Tibial nerve (tissue), 4 donors: ENCODE measurements at places on chromosomes 2 and 18.
A peak's percentile ranks its signal among the peaks of the same experiment; 100 is the strongest.

DNA sequence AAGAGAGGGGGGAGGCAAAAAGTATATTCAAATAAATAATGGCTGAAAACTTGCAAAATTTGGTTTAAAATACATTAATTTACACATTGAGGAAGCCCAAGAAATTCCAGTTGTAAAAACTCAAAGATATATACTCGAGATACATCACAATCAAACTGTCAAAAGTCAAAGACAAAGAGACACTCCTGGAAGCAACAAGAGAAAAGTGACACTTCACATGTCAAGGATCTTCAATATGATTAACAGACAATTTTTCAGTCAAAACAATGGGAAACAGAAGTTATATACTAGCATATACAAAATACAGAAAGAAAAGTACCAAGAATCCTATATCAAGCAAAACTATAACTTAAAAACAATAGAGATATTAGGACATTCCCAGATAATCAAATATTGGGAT is 170.2 kb downstream of the CCDC178 start:
- no peaks in the 10 kb centered on the region for H3K36me3 ChIP-seq
- H3K27me3 ChIP-seq: no peaks in the 10 kb centered on the region
- no peak overlapping the region for H3K4me3 ChIP-seq
- DNase-seq: no peak
- no peaks in the 10 kb centered on the region for H3K4me1 ChIP-seq

DNA sequence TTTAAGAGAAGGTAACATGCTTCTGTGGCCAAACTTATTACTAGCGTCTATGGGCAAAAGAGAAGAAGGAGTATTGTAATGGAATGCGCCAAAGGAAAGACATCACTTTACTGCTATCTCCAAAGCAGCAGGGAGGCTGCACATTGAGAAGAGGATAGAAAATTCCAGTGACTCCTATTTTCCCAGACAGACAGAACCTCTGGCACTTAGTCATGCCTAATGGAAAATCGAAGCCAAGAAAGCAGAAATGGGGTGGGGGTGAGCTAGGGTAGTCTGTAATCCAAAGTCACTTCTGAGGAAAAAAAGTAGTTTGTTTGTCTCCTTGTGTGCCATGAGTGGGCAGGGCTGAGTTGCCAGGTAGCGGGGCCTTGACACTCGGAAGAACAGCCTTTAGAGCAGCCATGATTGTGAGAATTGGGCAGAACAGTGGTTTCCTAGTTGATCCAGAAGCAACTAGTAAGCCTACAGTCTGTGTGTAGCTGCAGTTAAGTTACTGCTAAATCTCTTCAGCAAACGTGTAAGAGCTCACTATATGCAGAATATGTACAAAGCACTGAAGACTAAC is 79.4 kb upstream of the FOSL2 start:
- no peaks in the 10 kb centered on the region for H3K27me3 ChIP-seq
- peaks cover 23% of the 10 kb centered on the region for H3K36me3 ChIP-seq
- H3K27ac ChIP-seq: no peak overlapping the region
- no peak overlapping the region for H3K4me3 ChIP-seq
- H3K4me1 ChIP-seq: no peaks in the 10 kb centered on the region

GRCh38 chr2:194383401-194383800 is 1273.6 kb upstream of the SLC39A10 start:
- no peaks in the 10 kb centered on the region for H3K4me1 ChIP-seq
- H3K36me3 ChIP-seq: no peaks in the 10 kb centered on the region
- no peak overlapping the region for H3K4me3 ChIP-seq

- no peaks in the 10 kb centered on the region for H3K36me3 ChIP-seq
- H3K4me3 ChIP-seq: no peak overlapping the region
- H3K4me1 ChIP-seq: no peaks in the 10 kb centered on the region
- H3K27me3 ChIP-seq: no peaks in the 10 kb centered on the region
- no peak overlapping the region for H3K27ac ChIP-seq
These were observed 136.2 kb upstream of the ATP5MC3 start for GRCh38 chr2:175317751-175318150.

GRCh38 chr2:85917887-85918795 is 29.4 kb upstream of the ST3GAL5 start:
- no peaks in the 10 kb centered on the region for H3K4me1 ChIP-seq
- no peak for DNase-seq
- H3K27ac ChIP-seq: no peak overlapping the region
- no peaks in the 10 kb centered on the region for H3K27me3 ChIP-seq

GRCh38 chr2:8168876-8169424 is 512.9 kb upstream of the ID2 start:
- H3K27me3 ChIP-seq: no peaks in the 10 kb centered on the region
- DNase-seq: no peak
- H3K4me3 ChIP-seq: no peak overlapping the region
- no peaks in the 10 kb centered on the region for H3K4me1 ChIP-seq

DNA sequence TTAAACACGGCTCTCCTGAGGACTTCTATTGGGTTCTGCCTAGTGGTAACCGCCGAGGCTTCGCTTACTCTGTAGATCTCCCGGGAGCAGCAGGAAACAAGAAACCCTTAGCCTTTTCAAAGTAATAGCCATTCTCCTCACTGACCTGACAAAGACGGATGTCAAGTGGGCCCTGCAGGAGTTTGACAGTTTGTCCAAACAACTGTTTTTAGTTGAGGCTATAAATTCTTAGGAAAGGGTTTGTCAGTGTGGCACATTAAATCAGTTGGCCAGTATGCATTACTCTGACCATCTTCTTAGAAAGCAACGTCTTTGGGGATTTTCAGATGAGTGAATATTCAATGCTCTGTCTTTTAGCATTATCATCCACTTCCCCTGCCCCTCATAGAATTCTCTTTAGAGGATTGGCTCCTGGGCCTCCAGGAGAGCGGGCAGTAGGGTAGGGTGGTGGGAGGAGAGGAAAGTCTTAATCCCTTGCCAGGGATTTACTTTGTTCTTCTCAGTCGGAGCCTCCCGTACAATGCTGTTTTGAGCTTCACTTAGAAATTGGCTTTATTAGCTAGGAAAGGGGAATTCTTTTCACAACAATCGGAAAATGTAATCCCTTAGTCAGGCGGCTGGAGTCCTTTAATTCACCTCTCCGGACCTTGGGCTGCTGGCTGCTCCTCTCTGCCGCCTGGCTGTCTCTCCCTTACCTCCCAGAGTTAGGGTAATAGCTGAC is 13.3 kb upstream of the C18orf32 start:
- DNase-seq: no peak
- H3K4me1 ChIP-seq: no peaks in the 10 kb centered on the region
- no peaks in the 10 kb centered on the region for H3K36me3 ChIP-seq
- peaks cover 21% of the 10 kb centered on the region for H3K27me3 ChIP-seq
- no peak overlapping the region for H3K27ac ChIP-seq
- H3K4me3 ChIP-seq: no peak overlapping the region

- H3K36me3 ChIP-seq: no peaks in the 10 kb centered on the region
- no peak overlapping the region for H3K4me3 ChIP-seq
- DNase-seq: no peak
These were observed 43.3 kb downstream of the DIPK1C start for GRCh38 chr18:74413836-74414235.

DNA sequence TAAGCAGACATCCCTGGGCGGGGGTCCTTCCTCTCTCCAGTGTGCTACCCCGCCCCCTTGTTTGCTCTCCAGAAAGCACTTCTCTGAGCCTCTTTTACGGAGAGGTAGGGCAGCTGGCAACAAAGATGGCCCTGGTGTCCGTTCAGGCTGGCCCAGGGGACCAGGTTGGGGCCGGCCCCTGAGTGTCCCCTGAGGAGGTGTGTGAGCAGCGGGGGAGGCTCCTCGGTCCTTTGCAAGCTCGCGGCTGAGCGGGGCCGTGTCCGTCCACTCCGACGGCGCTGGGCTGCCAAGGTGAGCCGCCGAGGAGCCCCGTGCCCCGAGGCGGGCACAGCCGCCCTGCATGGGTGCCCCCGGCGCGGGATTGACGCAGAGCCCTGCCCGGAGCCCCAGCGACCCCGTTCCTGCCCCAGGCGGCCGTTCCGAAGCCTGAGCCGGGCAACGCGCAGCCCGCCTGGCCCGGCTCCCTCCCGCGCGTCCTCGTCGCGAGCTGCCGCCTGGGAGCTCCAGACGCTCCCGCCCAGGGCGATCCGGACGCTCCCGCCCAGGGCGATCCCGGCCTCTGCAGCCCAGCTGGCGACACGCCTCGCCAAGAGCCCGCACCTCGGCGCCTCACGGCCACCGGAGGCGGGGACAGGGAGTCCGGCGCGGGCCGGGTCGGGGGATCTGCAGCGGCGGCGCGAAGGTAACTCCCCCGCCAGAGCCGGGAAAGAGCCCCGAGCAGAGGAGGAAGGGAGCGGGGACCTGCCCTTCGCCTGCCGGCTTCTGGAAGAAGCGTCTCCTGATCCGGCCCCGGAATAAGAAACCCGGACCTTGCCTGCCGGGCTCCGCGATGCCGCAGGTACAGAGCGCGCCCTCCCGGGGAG is at the start of gene PROKR1:
PROKR1 (plus strand) TSS at position 569 of the 863 bp plus-strand sequence. CDS start 2,243 bp downstream, outside the sequence.
- H3K4me1 ChIP-seq: peaks cover 11% of the 10 kb centered on the region
- no peak within 1 kb of the TSS for H3K27ac ChIP-seq
- no peaks in the 10 kb centered on the region for H3K27me3 ChIP-seq

GRCh38 chr2:43538034-43538670 is 57.7 kb downstream of the THADA start:
- no peak overlapping the region for H3K4me3 ChIP-seq
- no peak for DNase-seq
- H3K4me1 ChIP-seq: peaks cover 13% of the 10 kb centered on the region
- H3K27ac ChIP-seq: peak overlapping the region; percentile 81
- no peaks in the 10 kb centered on the region for H3K27me3 ChIP-seq
- H3K36me3 ChIP-seq: peaks cover 11% of the 10 kb centered on the region

GRCh38 chr18:45509535-45509934 is 105.7 kb upstream of the SLC14A2 start:
- no peak overlapping the region for H3K4me3 ChIP-seq
- no peak overlapping the region for H3K27ac ChIP-seq

DNA sequence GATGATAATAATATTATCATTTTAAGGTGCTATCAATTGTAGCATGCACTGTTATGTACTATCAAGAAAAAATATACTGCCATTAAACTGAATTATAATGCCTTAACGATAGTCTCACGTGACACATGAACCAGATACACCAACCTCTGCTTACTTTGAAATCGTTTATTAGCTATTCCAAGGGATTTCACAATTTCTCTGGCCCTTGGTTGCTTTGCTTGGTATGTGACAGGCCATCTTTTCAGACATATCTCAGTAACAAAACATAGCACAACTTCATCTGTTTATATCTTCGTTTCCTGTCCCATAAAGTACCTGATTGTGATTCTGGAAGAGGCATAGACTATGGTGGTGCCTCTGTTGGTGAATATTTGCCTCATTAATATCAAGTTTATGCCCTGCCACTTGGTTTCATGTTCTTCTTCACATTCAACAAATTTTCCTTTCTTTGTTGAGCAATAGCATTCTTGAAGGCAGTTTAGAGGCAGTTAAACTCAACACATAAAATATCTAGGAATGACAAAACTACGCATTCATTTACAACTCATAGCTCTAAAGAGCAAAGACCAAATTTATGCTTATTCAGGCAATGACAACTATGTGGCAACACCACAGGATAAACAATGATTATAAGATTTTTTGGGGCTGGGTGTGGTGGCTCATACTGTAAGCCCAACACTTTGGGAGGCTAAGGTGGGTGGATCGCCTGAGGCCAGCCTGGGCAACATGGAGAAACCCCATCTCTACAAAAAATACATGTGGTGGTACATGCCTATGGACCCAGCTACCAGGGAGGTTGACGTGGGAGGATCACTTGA is 84.3 kb downstream of the MCFD2 start:
- H3K4me1 ChIP-seq: no peaks in the 10 kb centered on the region
- H3K27ac ChIP-seq: no peak overlapping the region
- H3K36me3 ChIP-seq: no peaks in the 10 kb centered on the region
- H3K27me3 ChIP-seq: no peaks in the 10 kb centered on the region

- peaks cover 26% of the 10 kb centered on the region for H3K4me1 ChIP-seq
- H3K36me3 ChIP-seq: no peaks in the 10 kb centered on the region
- H3K27ac ChIP-seq: peak overlapping the region; percentile 55
- DNase-seq: no peak
These were observed 65.6 kb downstream of the HS1BP3 start for GRCh38 chr2:20585359-20585709.

DNA sequence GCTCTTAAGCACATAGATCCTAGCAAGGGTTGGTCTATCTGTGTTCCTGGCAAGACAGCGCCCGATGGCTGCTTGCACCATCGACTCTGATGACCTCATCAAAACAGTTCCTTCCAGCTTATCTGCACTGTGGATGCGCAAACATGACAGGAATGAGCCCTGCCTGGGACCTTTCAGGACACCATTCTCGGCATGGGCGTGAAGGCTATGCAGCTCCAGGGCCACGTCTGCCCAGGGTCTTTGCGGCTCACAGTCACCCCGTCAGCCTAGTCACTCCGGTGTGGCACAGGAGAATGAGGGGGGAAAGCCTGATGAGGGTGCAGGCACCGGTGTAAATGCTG is 147.8 kb upstream of the TWIST2 start:
- H3K4me1 ChIP-seq: no peaks in the 10 kb centered on the region
- DNase-seq: no peak
- no peak overlapping the region for H3K27ac ChIP-seq
- H3K27me3 ChIP-seq: no peaks in the 10 kb centered on the region
- no peak overlapping the region for H3K4me3 ChIP-seq

- H3K4me1 ChIP-seq: no peaks in the 10 kb centered on the region
- H3K27me3 ChIP-seq: no peaks in the 10 kb centered on the region
- no peak overlapping the region for H3K27ac ChIP-seq
- H3K36me3 ChIP-seq: no peaks in the 10 kb centered on the region
- DNase-seq: no peak
These were observed 41.2 kb downstream of the SRD5A2 start for GRCh38 chr2:31539505-31539904.
